Skeletal muscle cell (primary cell): ENCODE measurements at places on chromosomes 16 and 17.

- DNase-seq: no peak
These were observed 39.1 kb downstream of the HOXB1 start for GRCh38 chr17:48491527-48492273.

DNA sequence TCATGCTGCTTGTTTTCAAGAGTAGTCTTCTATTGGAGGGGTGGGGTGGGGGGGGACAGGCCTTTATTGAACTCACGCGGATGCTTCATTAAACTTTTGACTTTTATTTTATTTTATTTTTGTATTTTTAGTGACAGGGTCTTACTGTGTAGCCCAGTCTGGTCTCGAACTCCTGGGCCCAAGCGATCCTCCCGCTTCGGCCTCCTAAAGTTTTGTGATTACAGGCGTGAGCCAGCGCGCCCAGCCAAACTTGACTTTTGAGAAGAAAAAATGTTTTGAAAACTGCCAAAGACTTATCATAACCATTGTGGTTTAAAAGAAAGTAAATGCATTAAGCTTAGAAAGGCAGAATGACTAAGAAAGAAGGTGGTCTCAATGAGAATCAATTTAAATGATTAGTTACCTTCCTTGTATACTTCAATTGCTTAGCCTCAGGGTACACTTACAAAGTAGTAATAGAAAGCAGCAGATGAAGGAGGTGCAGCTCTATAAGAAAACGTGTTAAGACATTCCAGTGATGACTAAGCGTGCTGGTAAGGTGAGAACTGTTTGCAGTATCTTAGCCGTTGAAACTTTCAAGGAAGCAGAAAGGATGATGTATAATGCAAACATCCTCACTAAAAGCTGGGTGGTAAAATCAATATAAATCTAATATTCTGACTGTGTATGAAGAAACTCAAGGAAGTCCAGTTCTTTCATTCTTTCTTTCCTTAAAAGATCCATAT lies 1.2 kb downstream of the AP2B1 start:
- peak; percentile 44 for DNase-seq

DNA sequence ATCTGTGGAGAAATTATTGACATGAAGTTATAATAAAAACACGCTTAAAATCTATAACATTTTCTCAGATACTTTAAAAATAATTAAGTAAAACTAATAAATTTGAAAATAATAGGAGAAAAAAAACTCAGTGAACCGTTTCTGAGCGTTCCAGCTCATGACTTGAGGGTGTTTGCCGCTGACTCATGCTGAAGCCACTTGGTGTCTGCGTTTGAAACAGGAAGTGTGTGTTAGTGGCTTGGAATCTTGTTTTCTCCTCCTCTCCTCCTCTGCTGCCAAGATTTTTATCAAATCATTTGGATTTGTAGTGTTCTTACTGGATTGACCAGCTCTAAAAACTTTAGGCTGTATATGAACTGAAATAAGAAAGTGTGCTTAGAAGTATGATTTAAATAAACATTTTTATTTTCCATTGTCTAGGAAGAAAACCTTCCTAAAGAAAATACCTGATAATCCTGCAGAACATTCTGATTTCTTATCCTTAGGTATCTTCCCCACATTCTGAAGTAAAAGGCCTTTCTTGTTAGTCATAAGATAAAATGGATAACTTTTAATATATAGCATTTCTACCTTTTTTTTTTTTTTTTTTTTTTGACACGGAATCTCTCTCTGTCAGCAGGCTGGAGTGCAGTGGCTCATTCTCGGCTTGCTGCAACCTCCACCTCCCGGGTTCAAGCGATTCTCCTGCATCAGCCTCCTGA lies 30.8 kb downstream of the USP10 start:
- DNase-seq: peak; percentile 78

DNA sequence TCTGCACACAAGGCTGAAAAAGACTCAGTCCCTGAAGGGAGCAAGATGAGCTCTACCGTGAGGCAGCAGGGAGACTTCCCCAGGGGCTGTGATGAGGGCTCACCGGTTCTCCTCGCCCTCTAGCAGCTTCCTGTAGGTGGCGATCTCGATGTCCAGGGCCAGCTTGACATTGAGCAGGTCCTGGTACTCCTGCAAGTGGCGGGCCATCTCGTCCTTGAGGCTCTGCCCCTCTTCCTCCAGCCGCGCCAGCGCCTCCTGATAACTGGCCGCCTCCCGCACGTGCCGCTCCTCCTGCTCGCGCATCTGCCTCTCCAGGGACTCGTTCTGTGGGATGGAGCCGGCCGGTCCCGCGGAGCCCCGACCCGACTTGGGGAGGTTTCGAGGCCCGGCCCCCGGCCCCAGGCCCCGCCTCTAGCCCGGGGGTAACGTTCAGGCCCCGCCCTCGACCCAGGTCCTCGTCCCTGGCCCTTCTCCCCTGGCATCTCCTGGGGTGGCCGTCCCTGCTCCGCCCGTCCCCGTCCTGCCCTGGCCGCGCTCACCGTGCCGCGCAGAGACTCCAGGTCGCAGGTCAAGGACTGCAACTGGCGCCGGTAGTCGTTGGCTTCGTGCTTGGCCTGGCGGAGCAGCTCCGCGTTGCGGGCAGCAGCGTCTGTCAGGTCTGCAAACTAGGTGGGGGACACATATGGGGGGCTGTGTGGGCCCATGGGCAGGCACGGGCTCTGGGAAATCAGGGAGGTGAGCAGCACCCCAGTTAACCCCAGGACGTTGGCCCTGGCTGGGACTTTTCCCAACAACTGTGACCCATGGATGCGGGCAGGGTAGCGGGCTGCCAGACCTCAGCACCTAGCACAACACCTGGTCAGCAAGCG lies 3.9 kb downstream of the GFAP start:
- no peak for DNase-seq

DNA sequence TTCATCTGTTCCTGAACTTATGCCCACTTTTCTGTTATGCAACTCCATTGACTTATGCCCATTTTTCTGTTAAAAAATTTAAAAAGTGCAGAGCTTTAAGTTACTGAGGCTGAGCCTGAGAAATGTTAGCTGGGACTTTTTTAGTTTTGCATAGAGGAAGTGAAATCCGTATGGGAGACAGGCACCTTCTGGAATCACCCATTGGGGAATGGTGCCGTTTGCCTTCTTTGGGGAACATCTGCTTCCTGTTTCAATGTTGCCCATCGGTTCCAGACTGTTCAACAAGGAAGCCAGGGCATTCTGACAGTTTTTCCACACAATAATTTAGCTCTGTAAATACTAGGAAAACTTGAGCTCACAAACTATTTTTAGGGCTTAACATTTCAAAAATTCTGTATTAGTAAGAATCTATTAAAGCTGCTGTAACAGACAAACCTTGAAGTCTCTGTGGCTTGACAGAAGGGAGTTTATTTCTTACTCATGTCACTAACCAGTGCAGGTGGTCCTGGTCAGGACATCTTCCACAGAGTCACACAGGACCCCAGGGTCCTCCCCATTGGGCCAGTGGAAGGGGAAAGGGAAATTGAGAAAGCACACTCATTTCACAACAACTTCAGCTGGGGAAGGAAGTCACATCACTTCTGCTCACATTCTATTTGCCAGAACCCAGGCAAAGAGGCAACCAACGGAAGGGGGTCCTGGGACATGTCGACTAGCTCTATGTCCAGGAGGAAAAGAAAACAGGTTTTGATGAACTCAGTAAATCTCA lies 17.2 kb downstream of the PRKCB start:
- DNase-seq: no peak

GRCh38 chr17:47605011-47605410 lies 44.7 kb upstream of the KPNB1 start:
- no peak for DNase-seq
